CD4-positive, CD25-positive, alpha-beta regulatory T cell (primary cell): ENCODE measurements at places on chromosomes 2 and 18. TPM values are rescaled to one million over a fixed set of nuclear protein-coding genes. Genes with fewer than 3 reads are reported as not detected.

GRCh38 chr2:143422681-143423080, 293.5 kb downstream of the ARHGAP15 start:
- DNase-seq, result peak; percentile 22

- DNase-seq, result peak; percentile 73
Measured at GRCh38 chr18:2982452-2983269, 30.3 kb downstream of the LPIN2 start.

- DNase-seq, result no peak
Measured at GRCh38 chr18:33460681-33461080, 20.2 kb upstream of the CCDC178 start.

GRCh38 chr2:25539136-25539535, 134.2 kb downstream of the DTNB start:
- no peak for DNase-seq

- peak; percentile 28 for DNase-seq
Measured at GRCh38 chr2:127591221-127591923, 54.6 kb upstream of the GPR17 start.

DNA sequence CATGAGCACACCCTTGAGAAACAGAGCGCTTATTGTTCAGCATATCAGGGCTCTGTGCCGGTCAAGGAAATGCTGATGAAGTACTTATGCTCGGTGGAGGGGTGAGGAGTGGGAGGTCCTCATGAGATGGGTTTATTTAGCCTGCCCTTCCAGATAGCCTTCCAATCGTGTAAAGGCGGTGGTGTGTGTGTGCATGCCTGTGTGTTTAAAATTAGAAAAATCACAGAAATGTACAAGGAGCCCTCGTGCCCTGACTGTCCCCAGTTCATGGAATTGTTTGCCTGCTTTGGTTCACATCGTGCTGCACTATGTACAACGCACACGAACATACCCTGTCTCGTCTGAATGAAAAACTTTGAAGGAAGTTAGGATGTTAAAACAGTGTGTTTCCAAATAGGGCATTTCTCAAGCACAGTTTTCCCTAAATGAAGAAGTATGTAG, 158.6 kb downstream of the AQP4 start:
- no peak for DNase-seq

DNA sequence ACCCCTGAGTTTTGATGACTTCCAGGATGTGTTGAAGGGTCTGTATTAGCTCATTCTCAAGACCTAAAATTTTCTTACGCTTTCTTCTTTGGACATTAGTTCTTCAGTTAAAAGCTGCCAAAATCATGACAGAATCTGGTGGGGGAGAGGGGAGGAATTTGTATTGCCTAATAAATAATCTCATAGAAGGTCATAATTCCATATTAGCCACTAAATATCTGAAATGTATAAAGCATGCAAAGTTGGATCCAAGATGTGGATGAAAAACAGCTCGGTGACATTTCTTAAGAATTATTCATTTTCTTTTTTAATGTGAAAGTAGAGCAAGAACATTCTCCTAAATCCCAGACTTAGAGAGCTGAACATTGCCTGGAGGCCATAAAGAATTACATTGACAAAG, 120.1 kb downstream of the MMADHC start:
- DNase-seq, result no peak

DNA sequence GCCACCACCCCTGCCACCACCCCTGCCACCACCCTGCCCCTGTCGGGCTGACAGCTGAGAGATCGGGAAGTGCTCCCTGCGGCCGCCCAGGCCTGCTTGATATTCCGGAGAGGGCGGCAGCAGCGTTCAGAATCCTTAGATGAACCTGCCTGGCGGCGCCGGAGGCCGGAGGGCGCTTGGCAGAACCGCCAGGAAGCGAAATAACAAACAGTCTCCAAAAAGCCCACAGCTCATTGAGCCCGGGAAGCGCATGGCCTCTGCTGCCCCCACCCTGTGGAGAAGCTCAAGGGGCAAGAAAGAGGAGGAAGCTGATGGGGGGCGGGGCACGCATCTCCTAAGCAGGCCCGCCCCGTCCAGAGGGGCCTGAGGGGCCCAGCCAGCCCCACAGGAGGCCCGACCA, 92.2 kb upstream of the MBOAT2 start:
- DNase-seq, result no peak

Gene SERPINB11
- not detected for total RNA-seq

GRCh38 chr2:30180226-30180625, 33.4 kb downstream of the YPEL5 start:
- DNase-seq, result no peak

DNA sequence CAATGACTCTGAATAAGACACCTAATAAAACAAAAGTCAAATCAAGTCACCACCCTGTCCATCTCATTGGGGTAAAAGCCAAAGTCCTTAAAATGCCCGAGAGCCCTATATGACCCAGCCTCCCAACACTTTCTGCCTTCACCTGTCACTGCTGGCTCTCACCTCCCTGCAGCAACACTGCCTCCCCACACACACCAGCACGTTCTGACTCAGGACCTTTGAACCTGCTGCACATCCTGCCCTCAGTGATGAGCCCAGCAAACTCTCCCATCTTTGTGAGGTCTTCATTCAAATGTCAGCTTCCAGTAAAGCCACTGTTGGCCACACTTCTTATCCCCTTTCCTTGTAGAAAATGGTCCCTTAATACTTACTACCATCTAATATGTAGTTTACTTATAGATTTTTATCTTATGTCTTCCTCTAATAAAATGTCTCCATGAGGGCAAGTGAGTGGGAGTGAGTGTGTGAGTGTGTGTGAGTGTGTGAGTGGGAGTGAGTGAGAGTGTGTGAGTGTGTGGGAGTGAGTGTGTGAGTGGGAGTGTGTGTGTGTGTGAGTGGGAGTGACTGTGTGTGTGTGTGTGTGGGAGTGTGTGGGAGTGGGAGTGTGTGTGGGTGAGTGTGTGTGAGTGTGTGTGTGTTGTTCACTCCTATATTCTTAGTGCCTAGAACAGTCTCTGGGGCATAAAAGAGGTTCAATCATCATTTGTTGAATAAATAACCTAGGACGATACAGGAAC, 504.7 kb downstream of the EIPR1 start:
- DNase-seq, result no peak

Gene HOXD11
- total RNA-seq, result not detected

DNA sequence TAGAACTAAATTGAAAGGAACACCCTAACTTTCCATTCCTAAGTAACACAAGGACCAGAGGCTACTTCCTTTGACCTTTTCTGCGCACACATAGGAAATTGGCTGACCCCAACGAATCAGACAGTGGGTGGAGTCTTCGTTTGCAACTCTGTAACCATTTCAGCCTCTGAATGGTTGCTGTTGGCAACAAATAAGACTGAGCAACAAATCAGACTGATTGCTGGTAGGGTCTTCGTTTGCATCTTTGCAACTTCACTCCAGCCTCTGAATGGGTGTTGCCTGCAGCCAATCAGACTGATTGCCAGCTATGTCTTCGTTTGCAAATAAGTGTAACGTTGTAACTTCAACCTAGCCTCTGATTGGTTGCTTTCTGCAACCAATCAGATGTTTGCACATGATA, 34.6 kb downstream of the USP40 start:
- DNase-seq, result no peak

DNA sequence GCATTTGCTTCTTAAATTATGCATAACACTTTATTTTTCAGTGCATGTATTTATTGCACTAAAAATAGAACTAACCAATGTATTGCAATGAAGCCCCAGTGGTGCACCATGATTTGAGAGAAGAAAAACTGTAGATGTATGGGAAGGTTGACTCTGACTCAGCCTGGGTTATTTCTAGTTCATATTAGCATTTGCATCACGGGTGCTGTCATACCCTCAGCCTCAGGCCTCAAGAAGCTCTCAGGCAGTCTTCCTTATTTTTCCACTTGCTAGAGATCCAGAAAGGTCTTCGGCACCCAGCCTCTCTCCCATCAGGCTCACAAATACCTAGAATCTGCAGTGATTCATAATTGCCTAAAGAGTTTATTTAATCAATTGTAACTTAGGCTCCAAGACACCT, 148.0 kb downstream of the DNER start:
- no peak for DNase-seq

DNA sequence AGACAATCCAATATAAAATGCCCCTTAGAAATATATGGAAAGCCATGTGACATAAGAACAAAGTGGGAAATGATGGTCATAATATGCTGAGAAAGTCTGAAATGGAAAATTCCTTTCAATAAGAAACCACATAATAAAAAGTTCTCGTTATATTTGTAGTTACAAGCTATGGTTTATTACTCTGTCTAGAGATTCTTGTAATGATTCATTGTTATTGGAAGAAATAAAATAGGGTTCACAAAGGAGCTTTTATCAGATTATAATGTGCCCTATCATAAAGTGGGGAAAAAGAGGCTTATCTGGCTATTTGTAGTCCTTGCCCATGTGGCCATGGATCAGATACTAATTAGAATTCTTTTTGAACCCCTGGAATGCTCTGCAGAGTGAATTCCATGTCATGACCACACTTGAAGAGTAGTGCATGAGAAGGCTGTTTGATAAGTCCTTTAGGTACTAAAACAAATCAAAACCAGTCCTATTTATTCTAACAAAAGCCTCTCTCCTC, 420.7 kb upstream of the NRP2 start:
- no peak for DNase-seq

DNA sequence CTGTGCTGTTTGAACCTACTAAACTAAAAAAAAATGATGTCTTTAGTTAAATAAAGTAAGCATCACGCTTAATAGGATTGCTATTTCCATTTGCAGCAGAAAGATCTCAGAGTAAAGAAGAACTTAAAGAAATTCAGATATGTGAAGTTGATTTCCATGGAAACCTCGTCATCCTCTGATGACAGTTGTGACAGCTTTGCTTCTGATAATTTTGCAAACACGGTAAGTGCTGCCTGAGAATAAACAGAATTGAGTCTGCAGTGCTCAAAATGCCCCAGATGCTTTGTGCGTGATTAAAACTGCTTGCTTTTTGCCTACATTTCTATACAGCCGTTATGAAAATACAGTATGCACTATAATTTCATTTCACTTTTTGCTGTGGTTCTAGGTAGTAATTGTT, 3.9 kb downstream of the CDCA7 start:
- no peak for DNase-seq

Gene IKZF2
- total RNA-seq, result 225 TPM

- DNase-seq, result no peak
Measured at GRCh38 chr2:149084924-149085795, 46.7 kb downstream of the LYPD6B start.

GRCh38 chr2:177147093-177147694, 65.4 kb upstream of the HNRNPA3 start:
- DNase-seq, result peak; percentile 60

DNA sequence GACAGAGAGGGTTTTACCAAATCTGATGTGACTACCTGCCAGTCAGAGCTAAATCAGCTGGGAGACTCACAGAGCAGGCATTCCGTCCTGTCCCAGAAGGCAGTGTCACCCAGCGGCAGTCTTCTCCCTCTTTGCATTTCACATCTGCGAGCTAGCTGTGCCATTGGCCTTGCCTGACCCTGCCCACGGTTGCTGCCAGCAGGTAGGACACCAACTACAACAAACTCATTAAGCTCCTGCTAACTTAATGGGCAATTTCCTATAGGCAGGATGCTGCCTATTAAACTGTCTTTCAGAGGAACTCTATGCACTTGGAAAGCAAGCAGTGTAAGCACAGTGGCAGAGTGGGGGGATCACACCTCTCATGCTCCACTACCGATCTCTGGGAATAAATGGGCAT, 116.4 kb upstream of the CAPN13 start:
- DNase-seq, result no peak

DNA sequence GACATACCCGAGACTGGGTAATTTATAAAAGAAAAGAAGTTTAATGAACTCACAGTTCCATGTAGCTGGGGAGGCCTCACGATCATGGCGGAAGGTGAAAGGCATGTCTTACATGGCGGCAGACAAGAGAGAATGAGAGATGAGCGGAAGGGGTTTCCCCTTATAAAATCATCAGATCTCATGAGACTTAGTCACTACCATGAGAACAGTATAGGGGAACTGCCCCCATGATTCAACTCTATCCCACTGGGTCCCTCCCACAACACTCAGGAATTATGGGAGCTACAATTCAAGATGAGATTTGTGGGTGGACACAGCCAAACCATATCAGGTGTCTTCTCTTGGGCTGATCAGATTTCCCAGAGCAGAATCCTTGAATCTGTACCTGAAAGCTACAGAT, 617.3 kb upstream of the ID2 start:
- DNase-seq, result no peak

- no peak for DNase-seq
Measured at GRCh38 chr2:17857021-17857420, 21.4 kb upstream of the KCNS3 start.
